Skeletal muscle cell (primary cell): ENCODE measurements at places on chromosomes 11 and 22.

- DNase-seq: no peak
Observed at GRCh38 chr22:43436868-43437267, 25.1 kb downstream of the MPPED1 start.

GRCh38 chr11:1205121-1205986 lies 17.5 kb upstream of the MUC5B start:
- DNase-seq: no peak

GRCh38 chr11:32597921-32598320 lies 14.3 kb downstream of the EIF3M start:
- DNase-seq: no peak

GRCh38 chr11:94853836-94854235 lies 85.7 kb downstream of the AMOTL1 start:
- no peak for DNase-seq

DNA sequence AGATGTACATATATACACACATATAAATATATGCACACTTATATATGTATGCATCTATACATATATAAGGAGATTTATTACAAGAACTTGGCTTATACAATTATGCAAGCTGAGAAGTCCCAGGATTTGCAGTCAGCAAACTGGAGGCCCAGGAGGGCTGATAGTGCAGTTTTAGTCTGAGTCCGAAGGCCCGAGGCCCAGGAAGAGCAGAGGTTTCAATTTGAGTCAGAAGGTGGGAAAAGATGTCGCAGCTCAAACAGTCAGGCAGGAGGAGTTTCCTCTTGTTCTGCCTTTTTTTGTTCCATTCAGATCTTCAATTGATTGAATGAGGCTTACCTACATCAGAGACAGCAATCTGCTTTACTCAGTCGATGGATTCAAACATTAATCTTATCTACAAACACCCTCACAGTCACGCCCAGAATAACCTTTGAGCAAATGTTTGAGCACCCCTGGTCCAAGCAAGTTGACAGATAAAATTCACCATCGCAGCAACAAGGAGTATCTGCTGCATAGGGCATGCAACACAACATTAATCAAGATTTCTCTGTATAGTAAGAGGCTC lies 4.0 kb upstream of the SGSM1 start:
- no peak for DNase-seq

DNA sequence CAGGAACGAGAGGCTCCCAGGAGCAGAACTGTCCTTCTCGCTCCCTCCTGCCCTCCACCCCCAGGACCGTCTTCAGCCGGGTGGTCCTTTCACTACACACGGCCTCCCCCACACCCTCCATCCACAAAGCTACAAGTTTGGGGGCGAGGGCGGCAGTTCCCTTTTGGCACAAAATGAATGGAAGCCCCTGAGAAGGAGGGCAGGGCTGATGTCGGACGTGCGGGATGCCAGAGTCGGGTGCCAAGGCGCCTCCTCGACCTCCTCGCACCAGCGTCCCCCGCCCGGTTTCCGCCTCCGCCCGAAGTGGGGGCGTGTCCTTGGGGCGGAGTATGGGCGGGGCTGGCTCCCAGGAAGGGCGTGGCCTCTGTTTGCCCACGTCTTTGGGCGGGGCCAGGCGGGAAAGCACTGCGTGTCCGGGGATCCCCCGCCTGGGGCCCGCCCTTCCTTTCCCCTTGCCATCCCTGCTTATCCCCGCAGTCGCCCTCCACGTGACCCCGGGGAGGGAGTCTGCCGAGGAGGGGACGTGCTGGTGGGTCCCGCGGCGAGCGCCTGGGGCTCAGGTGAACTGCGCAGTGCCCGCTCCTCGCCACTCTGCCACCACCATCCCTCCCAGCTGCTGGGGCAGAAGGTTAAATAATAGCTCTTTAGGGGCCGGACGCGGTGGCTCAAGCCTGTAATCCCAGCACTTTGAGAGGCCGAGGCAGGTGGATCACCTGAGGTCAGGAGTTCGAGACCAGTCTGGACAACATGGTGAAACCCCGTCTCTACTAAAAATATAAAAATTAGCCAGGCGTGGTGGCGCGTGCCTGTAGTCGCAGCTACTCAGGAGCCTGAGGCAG lies 937 bp upstream of the EFEMP2 start:
- peak; percentile 74 for DNase-seq

GRCh38 chr11:124878759-124879492 lies 13.7 kb downstream of the ROBO3 start:
- no peak for DNase-seq

DNA sequence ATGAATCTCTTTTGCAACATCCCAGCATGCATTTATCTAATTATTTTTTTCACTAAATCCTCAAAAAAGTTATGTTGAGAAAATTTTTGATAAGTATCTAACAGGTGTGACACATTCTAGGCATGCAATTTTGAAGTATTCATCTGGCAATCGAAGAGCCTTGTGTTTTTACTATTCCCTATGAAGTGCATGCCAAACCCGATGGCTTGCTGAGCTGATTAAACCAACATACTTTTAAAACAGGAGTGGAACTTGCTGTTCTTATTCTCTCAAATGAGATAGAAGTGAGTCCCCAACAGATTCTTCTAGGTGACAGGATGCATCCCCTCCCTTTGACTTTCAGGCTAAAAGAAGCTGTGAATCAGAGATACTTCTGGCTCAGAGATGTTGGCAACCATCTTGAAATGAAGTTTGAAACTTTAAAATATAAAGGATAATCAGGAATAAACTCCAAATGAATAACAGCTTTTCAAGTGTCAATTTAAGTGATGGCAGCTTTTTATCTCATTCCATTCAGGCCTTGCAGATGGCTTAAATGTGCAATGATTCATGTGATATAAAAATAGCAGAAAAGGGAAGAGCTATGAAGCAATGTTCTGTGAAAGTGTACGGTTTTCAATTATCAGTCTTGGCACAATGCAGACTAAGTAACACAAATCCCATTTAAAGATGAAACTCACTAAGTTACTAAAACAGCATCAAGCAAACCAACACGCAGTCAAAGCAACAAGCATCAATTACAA lies 67.7 kb downstream of the APOL5 start:
- no peak for DNase-seq

DNA sequence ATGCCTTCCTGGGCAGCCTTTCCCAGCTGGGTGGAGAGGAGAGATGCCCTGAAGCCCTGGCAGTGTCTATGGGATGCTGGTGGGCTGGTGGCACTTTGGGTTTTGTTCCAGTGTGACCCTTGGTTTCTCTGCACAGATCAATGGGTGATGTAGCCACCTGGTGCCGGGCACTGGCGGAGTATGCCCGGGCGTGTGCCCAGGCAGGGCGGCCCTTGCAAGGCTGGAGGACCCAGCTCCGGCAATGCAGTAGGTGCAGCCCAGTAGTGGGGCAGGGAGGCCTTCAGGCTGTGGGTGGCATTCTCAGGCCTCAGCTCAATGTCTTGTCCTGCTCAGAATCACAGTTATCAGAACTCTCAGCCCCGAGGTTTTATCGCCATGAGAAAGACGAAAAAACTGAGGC lies 11.9 kb downstream of the OTOG start:
- no peak for DNase-seq

GRCh38 chr11:95364324-95365295 lies 133.6 kb upstream of the SESN3 start:
- DNase-seq: peak; percentile 18

DNA sequence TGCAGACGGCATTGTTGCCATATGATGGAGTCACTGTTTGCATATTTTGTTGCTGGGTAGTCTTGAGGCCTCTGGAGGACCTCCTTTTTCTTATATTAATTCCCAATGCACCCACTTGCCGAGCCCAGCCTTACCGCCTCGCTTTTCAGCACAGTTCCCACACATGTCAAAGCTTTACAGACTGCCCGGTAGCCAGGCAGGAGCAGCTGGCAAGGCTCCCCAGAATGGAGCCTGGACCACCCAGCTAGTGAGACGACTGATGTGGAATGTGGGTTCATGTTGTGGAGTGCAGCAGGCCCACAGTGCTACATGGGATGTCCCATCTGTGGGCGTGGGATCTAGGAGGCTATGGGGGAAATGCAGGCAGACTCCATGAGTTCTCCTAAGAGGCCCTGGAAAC lies 99.4 kb upstream of the MTMR2 start:
- DNase-seq: no peak

GRCh38 chr22:19495562-19496323 lies 16.0 kb downstream of the CDC45 start:
- DNase-seq: no peak

- DNase-seq: no peak
Observed at GRCh38 chr11:90148900-90149299, 14.4 kb downstream of the NAALAD2 start.

GRCh38 chr11:120808616-120809050 lies 215.3 kb upstream of the TBCEL start:
- DNase-seq: no peak

- no peak for DNase-seq
Observed at GRCh38 chr22:46058091-46058420, 81.1 kb upstream of the WNT7B start.

DNA sequence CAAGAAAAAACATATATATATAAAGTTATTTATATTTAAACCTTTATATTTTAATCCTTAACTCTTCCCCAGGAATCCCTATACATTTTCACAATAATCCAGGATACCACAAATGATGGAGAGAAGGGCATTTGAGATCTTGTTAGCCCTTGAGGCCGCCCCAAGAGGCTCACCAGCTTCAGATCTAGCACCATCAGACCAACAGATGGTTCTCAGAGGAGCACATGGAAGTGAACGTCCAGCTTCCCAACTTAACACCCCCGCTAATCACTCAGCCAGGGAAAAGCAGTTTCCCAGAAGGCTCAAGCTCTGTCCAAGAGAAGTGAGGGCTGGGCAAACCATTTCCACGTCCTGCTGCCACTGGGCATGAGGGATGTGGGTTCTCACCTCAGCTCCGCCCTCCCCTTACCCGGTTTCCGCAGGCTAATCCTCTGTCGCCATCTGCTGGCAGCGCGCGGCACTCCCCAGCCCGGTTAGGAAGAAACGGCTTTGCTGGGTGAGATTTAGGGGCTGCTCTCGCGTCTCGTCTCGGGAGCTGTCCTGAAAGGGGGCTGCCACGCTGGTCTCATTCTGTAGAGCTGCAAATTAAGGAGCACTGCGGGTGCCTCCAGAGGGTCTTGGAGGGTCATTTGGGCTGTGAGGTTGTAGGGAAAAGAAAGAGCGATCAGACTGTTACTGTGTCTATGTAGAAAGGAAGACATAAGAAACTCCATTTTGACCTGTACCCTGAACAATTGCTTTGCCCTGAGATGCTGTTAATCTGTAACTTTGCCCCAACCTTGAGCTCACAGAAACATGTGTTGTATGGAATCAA lies 6.8 kb upstream of the FAM111A start:
- DNase-seq: peak; percentile 24

GRCh38 chr11:127926721-127927120 lies 660.6 kb downstream of the ETS1 start:
- DNase-seq: no peak

DNA sequence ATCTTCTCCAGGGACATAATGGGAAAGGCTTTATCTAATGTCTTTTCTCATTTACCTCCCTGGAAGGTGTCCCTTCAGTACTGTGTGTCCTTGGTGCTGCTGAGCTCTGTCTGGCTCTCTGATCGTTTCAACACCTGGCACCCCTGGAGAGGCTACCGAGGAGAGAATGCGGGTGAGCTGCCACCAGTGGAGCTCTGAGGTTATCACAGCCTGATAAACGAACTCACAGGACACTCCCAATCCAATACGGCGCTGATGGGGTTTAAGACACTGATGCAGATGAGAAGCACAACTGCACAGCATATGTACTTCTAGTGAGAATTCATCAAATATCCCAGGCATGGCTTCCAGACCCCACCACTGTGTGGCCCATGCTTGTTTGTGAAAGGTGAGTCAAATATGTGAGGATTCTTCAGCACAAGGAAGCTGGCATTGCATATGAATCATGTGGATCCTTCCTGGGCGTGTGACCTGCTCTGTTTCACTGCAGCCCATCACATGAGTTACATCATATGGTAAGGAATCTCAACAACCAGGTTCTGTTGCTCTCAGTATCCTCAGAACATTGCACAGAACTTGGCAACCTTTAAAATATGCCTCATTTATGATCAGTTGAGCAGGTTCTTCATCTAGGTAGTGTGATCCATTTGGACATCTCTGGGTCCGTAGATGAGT lies 34.8 kb upstream of the VWA5A start:
- no peak for DNase-seq

GRCh38 chr11:36296884-36297543 lies 926 bp downstream of the PRR5L start:
- peak; percentile 92 for DNase-seq

DNA sequence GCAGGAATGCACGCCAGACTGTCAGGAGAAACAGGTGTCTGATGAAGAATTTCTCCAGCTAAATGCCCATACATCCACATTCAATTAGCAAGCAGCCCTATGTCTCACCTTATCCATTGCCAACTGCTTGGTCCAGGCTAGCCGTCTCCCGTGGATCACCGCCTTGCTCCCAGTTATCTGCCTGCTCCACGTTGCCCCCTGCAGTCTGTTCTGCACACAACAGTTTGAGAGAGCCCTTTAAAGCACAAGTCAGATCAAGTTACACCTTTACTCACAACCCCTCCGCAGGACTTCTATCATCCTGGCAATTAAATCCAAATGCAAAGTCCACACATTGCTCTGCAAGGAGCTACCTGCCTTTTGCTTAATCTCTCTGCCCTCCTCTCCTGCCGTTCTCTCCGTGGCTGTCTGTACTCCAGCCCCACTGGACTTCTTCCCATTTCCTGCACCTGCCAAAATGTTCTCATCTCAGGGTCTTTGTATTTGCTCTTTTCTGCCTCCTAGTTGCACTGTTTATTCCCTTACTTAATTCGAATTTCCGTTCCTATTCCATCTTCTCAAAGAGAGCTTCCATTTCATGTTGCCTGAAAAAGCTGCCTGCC lies 185.3 kb upstream of the LARGE1 start:
- no peak for DNase-seq
